GOT3 (cell line): ENCODE measurements at places on chromosomes 1 and 21.

- DNase-seq = no peak
Observed at GRCh38 chr1:225946803-225947202, 5.8 kb upstream of the LEFTY2 start.

DNA sequence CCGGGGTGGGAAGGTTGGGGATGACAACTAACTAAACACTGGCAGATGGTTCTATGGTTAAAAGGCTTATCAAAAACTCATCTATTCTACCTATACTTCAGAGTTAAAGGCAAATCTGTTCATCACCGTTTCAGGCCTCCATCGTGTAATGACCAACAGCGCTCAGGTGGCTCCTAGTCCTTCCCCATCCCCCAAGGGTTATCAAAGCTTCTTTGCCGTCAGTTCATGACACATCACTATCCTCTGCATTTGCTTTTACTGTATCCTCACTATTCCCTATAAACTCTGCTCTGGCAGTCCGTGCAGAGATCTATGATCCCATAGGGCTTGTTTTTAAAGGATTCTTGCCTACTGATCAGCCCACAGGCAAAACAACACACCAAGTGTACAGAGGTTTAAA, 8.2 kb downstream of the HMGN1 start:
- DNase-seq = no peak

DNA sequence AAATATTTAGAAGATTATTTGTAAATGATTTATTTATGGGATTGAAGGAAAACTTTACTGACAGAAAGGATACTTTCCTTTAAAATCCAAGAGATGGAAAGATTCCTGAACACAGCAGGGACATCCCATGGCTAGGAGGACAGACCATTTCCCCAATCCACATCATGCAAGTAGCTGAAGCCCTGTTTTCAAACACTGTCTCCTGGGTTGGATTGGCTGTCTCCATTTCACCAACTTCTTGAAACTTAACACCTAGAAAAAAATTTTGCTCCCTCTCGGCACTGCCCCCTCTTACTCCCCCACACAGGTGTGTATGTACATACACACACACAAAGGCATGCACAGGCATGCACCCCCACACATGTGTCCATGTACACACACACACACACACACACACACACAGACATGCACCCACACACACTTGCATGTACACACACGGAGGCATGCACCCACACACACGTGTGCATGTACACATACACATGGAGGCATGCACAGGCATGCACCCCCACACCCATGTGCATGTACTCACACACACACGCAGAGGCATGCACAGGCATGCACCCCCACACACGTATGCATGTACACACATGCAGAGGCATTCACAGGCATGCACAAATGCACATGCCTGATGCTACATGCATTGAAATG, 320.0 kb downstream of the CHRM3 start:
- DNase-seq = no peak

DNA sequence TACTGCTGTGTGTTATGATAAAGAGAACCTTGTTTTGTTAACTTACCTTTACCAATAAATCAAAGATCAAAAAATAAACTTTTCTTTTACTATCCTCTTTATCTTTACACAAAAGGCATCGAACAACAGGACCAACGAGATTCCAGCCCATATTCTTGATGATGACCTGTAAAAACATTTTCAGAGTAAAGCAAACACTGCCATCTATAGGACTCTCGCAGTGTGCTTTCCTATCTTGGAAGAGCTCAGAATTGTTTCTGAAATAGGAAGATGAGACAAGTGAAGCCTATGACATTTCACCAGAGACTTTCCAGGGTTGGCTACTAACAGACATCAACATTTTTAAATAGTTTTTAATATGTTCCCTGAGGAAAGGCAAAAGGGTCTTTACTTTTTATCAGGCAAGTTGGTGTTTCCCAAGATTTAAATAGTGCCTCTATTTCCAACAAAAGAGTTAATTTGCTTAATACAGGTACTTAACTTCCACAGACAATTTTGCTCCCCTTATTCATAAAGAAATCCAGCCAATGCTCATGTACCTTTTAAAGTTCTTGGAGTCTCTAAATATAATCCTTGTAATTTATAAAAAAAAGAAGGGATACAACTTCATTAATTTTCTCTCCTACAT, 7.3 kb downstream of the GLMN start:
- no peak for DNase-seq

DNA sequence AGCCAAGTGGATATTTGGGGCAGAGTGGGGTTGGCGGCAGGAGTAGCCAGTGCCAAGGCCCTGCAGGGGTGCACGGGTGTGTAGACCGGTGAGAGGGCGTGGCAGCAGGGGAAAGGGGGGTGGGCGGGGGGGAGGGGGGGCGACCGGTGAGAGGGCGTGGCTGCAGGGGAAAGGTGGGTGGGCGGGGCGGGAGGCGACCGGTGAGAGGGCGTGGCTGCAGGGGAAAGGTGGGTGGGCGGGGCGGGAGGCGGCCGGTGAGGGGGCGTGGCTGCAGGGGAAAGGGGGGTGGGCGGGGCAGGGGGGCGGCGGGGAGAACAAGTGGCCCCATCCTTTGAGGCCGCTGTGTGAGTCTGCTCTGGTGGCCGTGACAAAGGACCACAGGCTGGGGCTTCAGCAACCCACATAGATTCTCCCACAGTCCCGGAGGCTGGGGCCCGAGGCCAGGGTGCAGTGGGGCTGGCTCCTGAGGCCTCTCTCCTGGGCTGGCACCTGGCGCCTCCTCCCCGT, 25.8 kb downstream of the RRP1 start:
- no peak for DNase-seq

GRCh38 chr1:169148472-169149252, 42.2 kb downstream of the ATP1B1 start:
- DNase-seq = no peak

GRCh38 chr1:112744009-112744578, 29.0 kb upstream of the PPM1J start:
- no peak for DNase-seq

- DNase-seq = no peak
Observed at GRCh38 chr1:237542525-237543418, 347.9 kb downstream of the ZP4 start.

GRCh38 chr1:203985676-203986075, 87.2 kb upstream of the SOX13 start:
- DNase-seq = no peak

GRCh38 chr21:34511787-34512455, at the start of gene KCNE1:
Gene KCNE1 (minus strand): TSS chr21:34512210. CDS start chr21:34449634, 62,576 bp downstream.
- no peak for DNase-seq

GRCh38 chr1:5966543-5967205, 25.6 kb downstream of the NPHP4 start:
- no peak for DNase-seq

- DNase-seq = no peak
Observed at GRCh38 chr1:48026701-48027532, 29.7 kb upstream of the TRABD2B start.

- DNase-seq = no peak
Observed at GRCh38 chr1:31869449-31869848, 53.6 kb upstream of the SPOCD1 start.

DNA sequence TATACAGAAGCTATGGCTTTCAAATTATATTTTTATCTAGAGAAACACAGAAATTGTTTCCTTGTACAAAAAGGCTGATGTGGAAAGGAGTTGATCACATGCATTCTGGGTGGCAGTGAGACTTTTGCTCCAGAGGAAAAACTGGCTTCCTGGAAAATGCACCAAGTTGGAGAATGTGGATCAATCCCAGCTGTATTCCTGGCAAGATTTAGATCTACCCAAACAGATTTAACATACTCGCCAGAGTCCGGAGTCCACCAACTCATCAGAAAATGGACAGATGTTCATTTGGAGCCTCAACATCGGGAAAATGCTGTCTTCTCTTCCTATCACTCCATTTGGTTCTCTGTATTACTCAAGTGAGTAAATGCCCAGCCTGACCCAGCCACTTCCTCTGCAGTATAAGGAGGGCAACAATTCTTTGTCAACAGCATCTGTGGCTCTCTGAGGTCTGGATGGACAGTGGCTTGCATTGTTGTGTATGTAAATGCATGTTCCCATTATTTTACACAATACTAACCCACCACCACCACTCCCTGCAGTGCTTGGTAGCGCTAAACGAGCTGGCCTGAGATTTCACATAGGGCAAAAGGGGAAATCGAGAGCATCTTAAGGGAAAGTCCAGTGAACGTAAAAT, 226.2 kb upstream of the IRF2BP2 start:
- no peak for DNase-seq

GRCh38 chr1:229339086-229339485, 3.8 kb downstream of the CCSAP start:
- no peak for DNase-seq

DNA sequence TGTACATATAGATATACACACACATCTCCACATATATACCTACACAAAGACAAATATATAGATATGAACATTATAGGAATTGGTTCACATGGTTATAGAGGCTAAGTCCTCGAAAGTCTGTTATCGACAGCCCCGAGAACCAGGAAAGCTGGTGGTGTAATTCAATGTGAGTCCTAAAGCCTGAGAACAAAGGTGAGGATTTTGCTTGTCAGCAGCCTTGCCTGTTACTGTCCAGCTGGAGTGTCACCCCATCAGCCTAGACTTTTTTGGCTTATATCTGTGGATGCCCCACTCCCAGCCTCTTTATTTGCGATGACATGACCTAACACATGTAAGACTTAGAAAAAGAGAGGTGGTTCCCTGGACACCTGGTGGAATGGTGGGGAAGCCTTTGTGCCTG, 97.0 kb downstream of the GIPC2 start:
- DNase-seq = no peak

DNA sequence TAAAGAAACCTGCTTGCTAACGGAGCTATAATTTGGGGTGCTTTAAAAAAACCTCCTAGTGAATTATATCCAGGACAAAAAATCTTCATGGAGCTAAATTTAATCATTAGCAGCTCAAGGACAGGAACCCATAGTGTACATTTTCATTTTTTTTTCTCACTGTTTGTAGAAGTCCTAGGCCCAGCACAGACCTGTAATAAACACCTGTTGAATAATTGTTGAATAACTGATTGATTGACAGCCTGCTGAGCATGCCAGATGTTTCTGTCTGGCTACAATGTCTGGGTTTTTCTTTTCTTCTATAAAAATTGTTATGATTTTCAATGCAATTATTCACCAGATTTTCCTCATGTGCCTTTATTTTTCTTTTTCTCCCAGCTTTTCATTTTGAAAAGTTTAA, 10.9 kb upstream of the GALNT2 start:
- DNase-seq = no peak

DNA sequence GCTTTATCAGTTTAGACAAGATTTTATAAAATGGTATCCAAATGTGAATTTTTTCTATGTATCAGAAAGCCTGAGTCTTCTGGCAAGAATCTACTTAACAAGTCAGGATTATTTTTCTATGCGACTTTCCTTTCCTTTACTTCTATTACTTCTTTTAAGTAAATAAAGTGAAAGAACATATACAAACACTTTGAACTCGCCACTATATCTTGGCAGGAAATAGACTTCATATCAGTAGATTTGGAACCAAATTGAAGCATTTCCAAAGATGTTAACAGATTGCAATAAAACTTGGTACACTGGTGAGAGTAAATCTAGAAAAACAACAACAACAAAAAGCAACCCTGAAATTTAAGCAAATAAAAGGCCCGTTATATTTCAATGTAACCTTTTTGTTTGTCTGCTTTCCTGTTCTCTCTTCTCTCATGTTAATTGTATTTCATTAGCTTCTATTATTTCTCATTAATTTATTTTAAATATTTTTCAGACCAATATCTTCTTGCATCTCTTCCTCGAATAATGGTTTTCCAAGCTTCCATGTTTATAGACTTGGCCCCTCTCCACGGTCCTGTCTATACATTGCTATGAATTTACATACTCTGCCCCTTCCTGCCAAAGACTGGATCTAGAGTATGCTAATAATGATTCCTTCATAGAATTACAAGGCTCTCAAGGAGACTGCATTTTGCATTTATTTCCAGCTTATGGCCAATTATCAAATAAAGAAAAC, 843.6 kb downstream of the ADGRL2 start:
- no peak for DNase-seq

DNA sequence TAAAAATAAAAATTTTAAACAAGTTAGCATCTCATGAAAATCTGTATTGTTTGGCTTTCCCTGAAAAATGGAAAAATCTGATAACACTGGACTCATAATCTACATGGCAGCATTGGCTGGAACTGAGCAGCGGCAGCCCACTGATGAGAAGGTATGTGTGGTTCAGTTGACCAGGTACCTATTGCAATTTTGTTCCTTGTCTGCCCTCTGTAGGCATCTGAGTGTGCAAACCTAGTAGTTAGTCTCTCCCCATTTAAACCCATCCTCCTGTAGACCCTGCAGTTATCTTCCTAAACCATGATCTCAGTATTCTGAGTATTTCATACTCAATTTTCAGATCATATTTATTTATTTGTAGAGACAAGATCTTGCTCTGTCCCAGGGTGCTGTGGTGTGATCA, 59.4 kb upstream of the SERBP1 start:
- DNase-seq = no peak

DNA sequence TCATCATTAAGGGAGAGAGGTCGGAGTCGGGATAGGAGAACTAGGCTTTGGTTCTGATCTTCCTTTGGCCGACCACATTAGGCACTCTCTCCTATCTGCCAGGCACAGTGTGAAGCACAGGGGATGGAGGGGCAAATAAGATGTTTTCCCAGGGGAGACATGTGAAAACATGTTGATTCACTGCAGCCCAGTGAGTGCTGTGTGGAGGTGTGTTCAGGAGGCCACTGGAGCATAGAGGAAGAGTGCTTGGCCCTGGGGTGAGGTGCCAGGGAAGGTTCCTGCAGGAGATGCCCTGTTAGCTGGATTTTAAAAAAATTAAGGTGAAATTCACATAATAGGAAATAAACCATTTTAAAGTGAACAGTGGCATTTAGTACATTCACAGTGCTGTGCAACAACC, 3.7 kb downstream of the VANGL2 start:
- no peak for DNase-seq

DNA sequence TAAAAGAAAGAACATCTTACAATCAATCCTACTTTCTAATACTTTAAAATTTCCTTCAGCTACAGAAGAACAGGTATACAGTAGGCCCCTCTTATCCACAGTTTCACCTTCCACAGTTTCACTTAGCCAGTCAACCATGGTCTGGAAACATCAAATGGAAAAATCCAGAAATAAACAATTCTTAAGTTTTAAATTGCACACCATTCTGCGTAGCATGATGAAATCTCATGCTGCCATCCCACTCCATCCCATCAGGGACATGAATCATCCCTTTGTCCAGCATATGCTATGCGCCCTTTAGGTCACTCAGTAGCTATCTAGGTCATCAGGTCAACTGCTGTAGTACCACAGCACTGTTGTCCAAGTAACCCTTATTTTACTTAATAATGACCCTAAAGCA, 67.7 kb downstream of the HSF2BP start:
- DNase-seq = no peak

- no peak for DNase-seq
Observed at GRCh38 chr21:28636752-28637691, 355.7 kb downstream of the LTN1 start.

DNA sequence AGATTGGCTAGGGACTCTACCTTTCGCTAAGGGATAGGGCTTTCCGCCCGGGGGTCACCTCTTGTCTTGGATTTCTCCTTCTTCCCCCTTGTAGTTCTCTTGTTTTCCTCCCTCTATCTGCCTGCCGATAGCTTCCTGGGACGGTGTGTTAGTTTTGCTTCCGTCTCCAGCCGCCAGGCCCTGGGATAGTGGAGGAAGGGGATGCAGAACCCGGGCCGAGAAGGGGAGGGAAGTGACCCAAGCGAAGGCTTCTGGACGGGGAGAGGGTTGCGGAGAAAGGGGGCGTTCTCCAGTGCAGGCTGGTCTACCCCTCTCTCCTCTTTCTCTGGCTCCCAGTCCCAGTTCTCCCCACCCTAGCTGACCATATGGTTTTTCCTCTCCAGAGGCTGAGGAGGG, 871 bp downstream of the TUFT1 start:
- DNase-seq = no peak

GRCh38 chr1:49199564-49199963, 422.9 kb upstream of the BEND5 start:
- no peak for DNase-seq
